ENCODE measurements at places on chromosomes 6 and 20. TPM values are rescaled to one million over a fixed set of nuclear protein-coding genes. Genes with fewer than 3 reads are reported as not detected.

- DNase-seq = no peak
These were observed 727 bp downstream of the MRS2 start for GRCh38 chr6:24403501-24403824.

DNA sequence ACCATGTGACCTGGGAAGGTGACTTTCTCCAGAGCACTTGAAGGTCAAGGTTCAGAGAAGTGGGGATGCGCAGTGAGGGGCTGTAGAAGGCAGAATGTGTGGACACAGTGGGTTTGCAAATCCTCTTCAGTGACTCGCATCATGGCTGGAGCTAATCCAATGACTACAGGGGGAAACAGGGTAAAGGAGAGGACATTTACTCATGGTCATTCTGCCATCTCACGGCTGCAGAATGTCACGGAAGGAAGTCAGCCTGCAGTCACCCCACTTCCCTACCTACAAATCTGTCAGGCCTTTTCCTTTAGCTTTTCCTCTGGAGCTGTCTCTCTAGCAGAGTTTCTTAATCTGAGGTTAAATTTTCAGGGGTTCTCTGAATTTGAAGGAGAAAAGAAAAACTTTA lies 337.6 kb downstream of the CDC5L start:
- no peak for DNase-seq

- no peak for DNase-seq
These were observed 117.7 kb upstream of the PLCB4 start for GRCh38 chr20:8951164-8951563.

RING1 gene
- 30.9 TPM for total RNA-seq

GRCh38 chr6:42347456-42347855 lies 104.3 kb downstream of the TRERF1 start:
- DNase-seq = no peak

DNA sequence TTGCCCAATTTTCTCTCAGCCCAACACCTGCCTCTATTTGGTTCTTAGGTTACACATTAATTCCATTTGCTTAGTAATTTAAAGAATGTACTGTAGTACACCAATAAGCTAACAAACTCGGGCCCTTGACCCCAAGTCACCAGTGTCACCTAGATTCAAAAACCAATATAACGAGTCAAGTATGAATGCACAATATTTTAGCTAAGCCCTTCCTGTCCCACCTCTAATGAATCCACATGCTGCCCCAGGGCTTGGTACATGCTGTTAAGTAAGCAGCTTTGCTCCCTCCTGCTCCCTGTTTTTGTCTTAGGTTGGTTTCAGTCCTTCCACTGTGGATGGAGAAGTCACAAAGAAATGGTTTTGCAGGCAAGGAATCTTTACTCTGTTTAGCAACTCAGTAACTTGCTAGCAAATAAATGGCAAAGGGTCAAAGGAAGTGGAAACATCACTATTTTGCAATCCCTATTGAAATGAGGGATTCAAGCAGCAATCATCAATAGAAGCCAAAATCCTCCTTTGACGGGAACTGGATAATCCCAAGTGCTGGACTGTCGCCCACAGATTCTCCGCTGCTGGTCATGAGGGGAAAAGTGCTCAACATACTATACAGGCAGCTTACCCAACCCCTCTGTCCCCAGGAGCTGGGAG lies 5.0 kb upstream of the MPC1 start:
- DNase-seq = no peak

DNA sequence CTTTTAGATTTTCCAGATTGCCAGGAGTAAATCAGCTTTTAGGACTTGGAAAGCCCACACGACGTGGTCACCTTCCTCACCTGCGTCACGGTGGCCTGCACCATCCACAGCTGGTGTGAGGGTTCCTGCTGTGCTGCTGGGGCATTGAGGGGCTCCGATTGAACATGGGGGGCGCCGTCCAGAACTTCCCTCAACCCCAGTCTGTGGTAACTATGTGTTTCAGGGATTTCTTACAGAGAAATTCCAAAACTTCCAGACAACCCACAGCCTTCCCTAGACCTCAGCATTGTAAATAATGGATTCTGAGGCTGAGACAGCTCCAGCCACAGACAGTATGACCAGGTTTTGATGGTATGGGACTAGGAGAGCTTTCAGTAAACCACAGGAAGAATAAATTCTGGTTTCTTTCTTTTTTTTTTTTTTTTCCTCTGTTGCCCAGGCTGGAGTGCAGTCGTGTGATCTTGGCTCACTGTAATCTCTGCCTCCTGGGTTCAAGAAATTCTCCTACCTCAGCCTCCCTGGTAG lies 46.7 kb upstream of the IRF4 start:
- no peak for DNase-seq

GRCh38 chr20:48404598-48404997 lies 423.2 kb downstream of the PREX1 start:
- no peak for DNase-seq

GRCh38 chr20:23270382-23270911 lies 80.1 kb upstream of the NXT1 start:
- no peak for DNase-seq

DNA sequence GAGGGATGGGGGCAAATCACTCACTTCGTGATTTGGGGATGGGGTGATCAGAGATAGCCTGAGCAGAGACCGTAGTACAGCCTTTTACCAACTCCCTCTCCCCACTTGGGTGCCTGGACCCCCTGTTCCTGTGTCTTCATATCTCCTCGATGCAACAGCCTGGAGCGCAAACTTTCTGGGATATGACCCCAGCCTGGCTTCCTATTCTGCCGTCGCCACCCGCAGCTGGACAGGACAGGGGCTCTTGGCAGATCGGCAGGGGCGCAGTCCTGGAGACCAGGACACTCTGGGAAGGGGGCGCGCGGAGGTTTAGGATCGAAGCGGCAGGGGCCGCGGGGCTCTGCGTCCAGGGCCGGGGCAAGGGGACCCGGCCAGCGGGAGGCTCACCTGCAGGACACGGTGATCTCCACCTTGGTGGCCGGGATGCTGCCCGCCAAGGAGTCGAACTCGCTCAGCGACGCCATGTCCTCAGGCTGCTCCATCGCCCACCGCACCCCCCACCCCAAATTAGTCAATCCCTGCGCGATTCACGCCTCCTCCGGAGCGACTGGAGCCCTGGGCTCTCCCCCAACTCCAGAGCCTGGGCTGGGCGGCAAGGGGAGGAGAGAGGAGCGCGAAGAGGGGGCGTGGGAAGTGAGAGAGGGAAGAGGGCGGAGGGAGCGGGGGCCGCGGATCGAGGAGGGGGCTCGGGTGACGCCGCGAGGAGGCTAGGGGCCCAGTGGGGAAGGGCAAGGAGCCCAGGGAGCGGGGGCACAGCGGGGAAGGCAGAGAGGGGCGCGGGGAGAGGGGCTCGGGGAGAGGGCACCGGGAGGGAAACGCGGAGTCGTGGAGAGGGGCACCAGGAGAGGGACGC lies at the start of gene CPNE5:
Gene CPNE5 (minus strand): TSS at position 549 of the 853 bp plus-strand sequence. CDS start 67 bp downstream, at position 482.
- DNase-seq = no peak

DNA sequence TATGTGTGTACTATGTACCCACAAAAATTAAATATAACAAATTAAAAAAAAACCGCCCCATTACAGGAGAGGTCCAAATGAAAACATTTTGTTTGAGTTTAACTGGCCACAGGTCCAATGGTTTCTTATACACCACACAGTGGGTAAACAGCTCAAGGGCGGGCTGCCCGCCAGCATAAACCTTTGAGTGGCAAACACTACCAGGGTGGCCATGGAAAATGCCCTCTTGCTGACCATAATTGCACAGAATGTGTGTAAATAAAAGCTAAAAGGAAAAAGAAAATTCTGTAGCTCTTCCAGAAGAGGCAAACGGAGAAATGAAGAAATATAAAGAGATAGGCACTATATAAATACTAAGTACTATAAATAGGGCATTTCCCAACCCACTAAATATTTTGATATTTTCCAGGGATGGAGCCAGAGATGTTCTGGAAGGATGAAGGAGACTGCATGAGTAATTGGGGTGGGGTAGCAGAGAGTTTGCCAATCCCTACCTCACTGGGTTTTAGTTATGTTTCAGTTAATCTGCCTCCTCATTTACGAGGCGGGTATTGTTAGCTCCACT lies 1.1 kb upstream of the CDC5L start:
- peak; percentile 32 for DNase-seq

SEMG2 gene
- total RNA-seq = not detected

DNA sequence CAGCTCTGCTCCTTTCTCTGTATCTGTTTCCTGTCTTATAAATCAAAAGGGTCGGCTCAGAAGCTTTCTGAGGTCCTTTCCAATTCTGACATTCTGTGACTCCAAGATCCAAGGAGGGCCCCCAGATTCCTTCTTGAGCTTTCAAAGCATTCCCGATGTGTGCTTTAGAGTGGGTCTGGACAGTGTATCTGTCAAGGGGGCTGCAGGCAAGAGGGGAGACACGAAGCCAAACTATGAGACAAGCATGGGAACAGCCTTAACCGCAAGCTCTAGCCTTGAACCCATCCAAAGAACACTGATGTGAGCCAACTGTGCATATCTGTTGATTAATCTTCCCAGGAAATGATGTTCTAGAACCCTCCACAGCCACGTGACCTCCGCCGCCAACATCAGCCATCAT lies 73.8 kb downstream of the TSHZ2 start:
- no peak for DNase-seq

DNA sequence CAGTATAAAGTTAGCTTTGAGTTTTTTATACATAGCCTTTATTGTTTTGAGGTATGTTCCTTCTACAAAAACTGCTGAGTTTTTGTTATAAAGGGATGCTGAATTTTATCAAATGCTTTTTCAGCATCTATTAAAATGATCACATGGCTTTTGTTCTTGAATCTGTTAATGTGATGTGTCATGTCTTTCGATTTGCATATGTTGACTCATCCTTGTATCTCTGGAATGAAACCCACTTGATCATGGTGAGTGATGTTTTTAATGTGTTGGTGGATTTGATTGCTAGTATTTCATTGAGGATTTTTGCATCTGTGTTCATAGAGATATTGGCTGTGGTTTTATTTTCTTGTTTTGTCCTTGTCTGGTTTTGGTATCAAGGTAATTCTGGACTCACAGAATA lies 24.7 kb upstream of the BLCAP start:
- no peak for DNase-seq

DNA sequence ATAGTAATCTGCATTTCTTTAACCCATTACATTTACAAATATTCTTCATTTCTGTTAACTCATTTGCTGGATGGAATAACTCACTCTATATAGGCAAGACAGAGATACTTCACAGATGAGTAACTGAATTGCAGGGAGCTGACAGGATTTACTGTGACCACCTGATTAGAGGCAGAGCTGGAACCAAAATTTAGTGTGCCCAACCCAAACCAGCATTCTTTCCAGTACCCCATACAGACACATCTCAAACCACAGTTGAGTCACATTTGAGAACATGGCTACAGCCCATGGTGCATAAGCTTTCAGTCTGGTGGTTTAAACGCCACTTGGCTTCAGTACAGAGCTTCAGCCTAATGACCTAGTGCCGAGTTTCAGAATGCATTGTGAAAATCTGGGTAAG lies 138.4 kb upstream of the TENT5A start:
- no peak for DNase-seq

SLC17A1 gene
- total RNA-seq = not detected

- DNase-seq = no peak
These were observed 347.0 kb downstream of the QKI start for GRCh38 chr6:163761481-163761880.

SIM1 gene
- total RNA-seq = not detected

HLA-DPA1 gene
- 18.7 TPM for total RNA-seq

DNA sequence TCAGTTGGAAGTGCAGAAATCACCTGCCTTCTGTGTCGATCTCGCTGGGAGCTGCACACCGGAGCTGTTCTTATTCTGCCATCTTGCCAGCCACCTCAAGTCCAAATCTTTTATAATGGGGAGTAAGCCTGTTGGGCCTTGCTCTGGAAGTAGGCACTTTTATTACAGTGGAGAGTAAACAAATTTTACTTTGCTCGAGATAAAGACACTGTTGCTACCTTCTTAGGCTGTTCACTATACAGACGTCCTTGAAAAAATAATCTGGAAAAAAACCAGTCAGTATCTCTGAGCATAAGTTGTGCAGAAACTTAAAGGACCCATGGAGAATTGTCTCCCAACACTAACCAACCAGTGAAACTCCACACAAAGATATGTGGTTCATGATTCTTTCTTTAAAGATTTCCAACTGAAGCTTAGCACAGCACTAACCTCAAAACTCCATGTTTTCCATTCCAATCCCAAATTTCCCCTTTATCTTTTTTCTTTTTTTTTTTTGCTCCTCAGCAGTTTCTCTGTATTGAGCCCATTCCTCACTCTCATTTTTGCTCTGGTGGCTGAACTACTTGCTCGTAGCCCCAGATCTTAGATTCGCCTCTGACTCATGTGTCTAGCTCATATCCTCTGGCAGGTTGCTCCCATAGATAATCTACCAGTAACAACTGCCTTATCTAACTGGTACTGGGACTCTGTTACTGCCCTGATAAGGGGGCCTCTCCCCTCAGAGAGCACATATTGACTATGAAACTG lies 34.3 kb upstream of the COL9A1 start:
- no peak for DNase-seq

CALHM4 gene
- total RNA-seq = not detected

DNA sequence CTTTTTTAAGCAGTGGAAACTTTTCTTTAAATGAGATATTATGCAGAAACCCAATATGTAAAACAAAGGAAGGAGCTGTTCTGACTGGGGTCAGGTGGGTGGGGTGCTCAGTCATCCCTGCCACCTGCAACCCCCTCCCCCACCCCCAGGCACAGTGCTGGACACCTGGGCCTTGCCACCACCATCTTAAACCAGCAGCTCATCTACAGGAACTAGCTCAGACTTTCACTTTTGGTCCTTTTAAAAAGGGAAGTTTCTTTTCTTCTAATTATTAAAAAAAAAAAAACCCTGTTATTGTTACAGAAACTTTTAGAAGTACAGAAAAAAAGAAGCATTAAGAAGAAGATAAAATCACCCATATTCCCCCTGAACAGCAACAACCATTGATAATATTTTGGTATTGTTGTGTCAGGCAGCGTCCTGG lies 37.1 kb downstream of the PPP1R16B start:
- DNase-seq = no peak
